ENCODE measurements at places on chromosomes 7 and 10.

- no peak for DNase-seq
These were observed 88.3 kb downstream of the NRCAM start for GRCh38 chr7:108367946-108368345.

DNA sequence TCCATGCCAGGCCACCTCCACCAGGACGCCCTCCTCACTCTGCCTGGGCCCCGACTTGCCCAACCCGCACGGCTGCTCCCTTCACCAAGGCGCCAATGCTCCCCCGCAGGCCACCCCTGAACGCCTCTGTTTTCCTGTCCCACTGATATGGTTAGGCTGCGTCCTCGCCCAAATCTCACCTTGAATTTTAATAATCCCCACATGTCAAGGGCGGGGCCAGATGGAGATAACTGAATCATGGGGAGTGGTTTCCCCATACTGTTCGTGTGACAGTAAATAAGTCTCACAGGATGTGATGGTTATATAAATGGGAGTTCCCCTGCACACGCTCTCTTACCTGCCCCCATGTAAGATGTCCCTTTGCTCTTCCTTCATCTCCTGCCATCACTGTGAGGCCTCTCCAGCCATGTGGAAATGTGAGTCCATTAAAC lies 29.8 kb downstream of the RSU1 start:
- peak; percentile 70 for DNase-seq

DNA sequence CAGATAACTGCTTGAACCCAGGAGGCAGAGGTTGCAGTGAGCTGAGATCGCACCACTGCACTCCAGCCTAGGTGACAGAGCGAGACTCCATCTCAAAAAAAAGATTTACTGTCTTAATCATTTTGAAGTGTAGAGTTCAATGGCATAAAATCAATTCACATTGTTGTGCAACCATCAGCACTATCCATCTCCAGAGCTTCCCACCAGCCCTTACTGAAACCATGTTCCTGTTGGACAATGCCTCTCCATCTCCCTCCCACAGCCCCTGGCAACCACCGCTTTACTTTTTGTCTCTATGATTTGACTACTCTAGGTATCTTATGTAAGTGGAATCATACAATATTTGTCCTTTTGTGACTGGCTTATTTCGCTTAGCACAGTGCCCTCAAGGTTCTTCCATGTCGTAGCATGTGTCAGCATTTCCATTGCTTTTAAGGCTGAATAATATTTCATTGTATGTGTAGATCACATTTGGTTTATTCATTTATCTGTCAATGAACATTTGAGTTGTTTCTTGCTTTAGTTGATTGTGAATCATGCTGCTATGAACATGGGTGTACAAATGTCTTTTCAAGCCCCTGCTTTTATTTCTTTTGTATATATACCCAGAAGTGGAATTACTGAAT lies 33.1 kb downstream of the NACAD start:
- no peak for DNase-seq

DNA sequence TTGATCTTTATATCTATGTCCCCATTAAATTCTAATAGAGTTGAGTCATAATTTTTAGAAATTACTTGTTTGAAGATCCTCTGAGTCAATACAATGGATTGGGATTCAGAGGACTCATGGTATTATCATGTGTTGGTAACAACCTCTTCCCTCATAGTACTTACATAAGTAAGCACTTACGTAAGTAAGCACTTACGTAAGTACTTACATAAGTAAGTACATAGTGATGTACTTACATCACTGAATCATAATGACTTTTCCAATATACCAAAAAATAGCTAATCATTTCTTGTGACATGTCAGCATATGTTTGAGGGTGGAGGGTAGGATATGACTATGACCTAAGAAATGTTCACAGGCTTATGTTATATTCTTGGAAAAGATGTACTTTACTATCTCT lies 740.5 kb downstream of the SORCS1 start:
- no peak for DNase-seq

DNA sequence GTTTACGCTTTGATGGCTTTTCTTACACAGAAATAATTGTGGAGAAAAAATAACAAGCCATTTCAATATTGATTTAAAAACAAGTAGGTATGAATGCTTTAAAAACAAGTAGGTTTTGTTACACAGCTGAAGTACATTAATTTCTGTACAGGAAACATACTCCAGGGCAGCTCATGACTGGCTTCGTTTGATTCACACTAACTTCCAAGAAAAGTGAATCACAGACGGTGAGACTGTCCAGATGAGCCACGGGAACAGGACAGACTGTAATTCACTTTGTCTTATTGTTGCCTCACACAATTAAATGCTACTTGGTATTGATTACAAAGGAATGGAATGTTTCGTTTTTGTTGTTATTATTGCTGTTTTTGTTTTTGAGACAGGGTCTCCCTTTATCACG lies 26.6 kb upstream of the SNX10 start:
- DNase-seq = no peak

- no peak for DNase-seq
These were observed 409.4 kb downstream of the GATA3 start for GRCh38 chr10:8463853-8464252.

DNA sequence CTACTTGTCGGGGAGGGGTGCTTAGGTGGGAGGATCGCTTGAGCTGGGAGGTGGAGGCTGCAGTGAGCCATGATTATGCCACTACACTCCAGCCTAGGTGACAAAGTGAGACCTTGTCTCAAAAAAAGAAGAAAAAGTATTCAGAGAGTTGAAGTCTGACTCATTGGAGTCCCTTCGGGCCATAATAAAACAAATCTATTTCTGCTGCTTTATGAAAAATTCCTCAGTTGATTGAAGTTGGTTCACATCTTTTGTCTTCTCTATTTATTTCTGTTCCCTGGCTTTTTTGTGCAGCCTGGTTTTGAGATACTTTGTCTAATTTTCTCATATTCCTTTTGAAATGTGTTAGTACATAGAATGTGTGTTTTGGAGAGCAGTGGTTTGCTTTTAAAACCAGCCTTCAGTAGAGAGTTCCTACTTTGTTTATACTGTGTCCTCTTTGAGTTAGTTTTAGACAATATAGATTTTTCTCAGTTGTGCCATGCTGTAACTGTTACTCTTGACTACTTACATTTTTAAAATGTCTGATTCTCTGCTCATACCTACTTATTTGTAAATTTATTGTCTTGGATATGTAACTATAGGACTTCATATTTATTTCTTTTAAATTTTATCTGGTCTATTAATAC lies 36.7 kb downstream of the LUC7L2 start:
- DNase-seq = no peak

DNA sequence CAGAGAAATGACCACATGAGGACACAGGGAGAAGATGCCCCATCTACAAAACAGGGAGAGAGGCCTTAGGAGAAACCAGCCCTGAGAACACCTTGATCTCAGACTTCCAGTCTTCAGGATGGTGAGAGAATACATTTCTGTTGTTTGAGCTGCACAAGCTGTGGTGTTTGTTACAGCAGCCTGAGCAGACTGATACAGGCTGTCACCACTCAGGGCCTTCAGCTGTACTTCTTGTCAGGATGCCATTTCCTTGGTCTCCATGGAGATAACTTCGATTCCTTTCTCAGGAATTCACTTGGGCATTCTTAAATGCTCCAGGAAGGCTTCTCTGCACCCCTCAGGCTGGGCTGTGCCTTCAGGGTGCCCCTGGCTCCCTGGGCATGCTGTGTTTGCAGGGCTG lies 85.7 kb upstream of the IGFBP3 start:
- DNase-seq = no peak

DNA sequence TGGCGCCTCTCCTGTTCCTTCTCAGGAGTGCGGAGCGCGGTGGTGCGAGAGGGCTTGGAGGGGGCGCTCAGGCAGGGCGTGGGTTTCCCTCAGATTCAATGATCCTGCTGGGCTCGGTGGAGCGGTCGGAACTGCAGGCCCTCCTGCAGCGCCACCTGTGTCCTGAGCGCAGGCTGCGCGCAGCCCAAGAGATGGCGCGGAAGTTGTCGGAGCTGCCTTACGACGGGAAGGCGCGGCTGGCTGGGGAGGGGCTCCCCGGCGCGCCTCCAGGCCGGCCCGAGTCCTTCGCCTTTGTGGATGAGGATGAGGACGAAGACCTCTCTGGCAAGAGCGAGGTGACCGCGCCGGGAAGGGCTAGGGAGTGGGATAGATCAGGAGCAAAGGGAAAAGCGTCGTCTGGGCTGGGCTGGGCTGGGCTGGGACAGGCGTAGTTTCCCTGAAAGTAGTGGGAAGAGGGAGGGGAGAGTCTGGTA lies 17.0 kb downstream of the FAM131B start:
- DNase-seq = peak; percentile 75

DNA sequence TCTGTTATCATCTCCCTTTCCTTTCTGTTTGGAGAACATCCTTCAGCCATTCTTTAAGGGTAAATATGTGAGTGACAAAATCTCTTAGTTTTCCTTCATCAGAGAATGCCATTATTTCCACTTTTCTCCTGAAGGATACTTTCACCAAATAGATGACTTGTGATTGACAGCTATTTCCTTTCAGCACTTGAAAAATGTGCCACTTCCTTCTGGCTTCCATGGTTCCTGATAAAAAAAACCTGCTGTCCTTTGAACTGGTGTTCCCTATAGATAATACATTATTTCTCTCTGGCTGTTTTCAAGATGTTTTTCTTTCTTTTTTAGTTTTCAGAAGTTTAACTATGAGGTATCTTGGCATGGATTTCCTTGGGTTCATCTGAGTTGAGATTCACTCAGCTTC lies 79.7 kb downstream of the TBXAS1 start:
- DNase-seq = no peak

GRCh38 chr7:136228171-136228570 lies 251.0 kb upstream of the MTPN start:
- DNase-seq = no peak

- no peak for DNase-seq
These were observed 228.5 kb downstream of the CACNB2 start for GRCh38 chr10:18368682-18369081.

DNA sequence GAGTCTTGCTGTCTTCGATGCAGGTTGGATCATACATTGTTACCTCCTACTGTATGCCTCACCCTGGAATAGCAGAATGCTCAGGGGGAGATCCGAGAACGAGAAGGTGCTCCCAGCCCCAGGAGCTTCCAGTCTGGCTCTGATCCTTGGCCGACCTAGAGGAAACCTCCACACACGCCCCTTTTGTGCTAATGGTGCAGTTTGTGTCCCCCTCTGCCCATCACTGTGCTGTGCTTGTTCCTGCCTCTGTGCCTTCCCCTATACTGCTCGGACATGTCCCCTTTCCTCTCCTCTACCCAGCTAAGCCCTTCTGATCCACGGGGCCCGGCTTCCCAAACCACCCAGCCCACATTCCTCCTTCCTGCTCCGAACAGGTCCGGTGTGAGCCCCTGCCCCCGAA lies 32.5 kb downstream of the ZNF775 start:
- no peak for DNase-seq

GRCh38 chr7:94436018-94436604 lies 41.4 kb downstream of the COL1A2 start:
- peak; percentile 58 for DNase-seq

GRCh38 chr10:121566755-121567154 lies 31.5 kb downstream of the FGFR2 start:
- DNase-seq = no peak

- DNase-seq = no peak
These were observed 24.7 kb upstream of the MACC1 start for GRCh38 chr7:20241911-20242261.

DNA sequence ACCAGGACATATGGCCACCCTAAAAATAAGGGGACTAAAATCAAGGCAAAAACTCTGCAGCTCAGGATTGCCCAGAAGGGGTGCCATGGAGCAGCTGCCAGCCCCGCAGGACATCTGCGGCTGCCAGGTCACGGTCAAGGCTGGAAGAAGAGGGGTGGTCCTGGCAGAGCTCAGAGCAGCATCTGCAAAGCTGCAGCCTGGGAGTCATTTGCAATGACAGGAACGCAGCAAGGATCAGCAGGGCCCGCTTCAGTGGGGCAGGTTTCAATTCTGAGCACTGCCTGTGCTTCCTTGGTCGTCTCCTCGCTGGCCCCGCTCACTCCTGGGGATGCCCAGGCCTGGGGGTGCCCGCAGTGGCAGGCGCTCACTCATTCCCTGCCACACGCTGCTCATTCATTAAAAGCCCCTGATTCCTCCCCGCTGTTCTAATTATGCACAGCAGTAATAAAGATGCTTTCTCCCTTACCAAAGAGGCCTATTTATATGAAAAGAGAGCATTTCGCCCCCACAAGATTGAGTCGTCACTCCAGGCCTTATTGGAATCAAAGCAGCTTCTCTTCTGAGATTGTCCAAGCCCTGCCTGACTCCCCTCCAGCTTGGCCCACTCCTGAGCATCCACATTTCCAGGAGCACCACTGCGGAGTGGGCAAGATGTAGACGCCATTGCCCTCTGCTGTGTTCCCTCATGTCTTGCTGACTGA lies 4.6 kb downstream of the HSPA12A start:
- no peak for DNase-seq

DNA sequence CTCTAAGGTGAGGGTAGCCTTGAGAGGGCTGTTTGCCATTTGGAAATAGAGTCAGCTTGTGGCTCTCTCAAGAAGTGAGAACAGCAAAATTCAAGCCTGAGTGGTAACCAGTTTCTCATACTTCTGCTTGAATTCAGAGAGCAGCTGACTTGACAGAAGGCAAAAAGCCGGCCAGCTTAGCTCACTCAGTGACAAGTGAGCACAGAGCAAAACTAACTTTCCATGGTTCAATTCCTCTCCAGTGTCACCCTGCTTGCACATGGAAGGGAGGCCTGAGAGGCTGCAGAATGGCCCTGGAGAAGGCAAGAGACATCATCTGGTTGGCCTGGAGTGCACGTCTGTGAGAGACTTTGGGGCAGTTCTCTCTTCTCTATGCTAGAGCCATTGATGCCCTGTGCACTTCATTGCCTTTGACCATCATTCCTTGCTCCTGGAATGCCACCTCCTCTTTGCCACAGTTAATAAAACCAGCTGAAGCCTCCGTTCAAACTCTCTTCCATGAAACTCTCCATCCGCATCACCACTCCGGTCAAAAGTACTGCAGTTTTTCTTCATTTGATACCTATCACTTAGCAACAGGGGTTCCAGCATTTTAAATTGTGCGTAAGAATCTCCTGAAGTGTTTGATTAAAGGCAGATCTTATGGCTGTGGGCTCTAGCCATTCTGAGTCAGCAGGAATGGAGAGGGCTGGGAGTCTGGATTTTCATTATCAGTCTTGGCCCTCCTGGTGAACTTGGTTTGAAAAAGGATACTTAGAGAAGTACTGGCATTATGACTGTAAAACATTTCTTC lies 69.8 kb upstream of the PIK3CG start:
- no peak for DNase-seq

DNA sequence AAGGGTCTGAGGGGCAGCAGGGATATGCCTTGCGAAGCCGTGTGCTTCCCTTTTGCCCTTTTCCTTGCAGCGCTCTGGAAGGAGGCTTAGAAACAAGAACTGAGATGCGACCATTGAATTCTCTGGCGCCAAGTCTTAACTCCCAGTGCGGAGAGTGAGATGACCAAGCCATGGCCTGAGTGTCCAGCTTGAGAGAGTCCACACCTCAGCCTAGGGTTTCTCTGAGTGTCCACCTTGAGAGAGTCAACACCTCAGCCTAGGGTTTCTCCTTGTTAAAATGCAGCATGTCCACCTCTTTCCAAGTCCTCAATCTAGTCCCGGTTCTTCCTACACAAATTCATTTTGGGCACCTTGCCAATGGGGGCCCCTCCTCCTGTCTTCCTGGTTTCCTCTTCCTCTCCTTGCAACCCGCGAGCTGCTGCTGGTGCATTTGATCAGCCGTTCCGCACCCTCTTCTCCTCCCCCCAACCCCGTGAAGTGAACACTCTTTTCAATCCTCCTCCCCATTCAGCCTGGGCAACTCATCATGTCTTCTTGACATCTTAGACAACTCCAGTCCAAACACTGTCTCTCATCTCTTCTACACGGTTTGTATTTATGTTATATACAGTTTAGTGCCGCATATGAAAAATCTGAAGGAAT lies 178.2 kb upstream of the PITRM1 start:
- DNase-seq = no peak
